Naive B cell (primary cell): ENCODE measurements at places on chromosomes 13 and 19. TPM values are rescaled to one million over a fixed set of nuclear protein-coding genes. Genes with fewer than 3 reads are reported as not detected.

CYP2F1 gene
- not detected for polyA plus RNA-seq

CABP5 gene
- 0.56 TPM for polyA plus RNA-seq

LCP1 gene
- 825 TPM for polyA plus RNA-seq

SIGLEC12 gene
- 0.28 TPM for polyA plus RNA-seq

CEACAM5 gene
- not detected for polyA plus RNA-seq

IGLON5 gene
- not detected for polyA plus RNA-seq

SLITRK5 gene
- polyA plus RNA-seq: not detected

HSPB6 gene
- not detected for polyA plus RNA-seq

DNA sequence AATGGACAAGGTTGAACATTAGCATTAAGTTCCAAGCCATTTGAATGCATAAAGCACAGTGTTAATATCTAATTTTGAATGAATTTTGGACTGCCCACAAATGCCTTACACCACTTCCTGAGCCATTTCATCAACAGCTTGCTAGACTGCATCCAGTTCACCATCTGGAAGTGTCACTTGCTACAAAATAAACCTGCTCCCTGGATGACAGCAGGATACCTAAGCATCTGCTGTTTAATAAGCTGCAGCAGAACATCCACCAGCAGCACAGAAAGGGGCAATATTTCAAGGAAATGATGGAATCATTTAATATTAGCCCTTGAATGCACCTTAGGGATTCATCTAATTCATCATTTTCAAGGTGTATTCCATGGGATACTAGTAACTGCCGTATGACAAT is 76.6 kb upstream of the PCDH9 start:
- DNase-seq: no peak

GRCh38 chr13:21966014-21966413 is 295.1 kb downstream of the FGF9 start:
- no peak for DNase-seq

DNA sequence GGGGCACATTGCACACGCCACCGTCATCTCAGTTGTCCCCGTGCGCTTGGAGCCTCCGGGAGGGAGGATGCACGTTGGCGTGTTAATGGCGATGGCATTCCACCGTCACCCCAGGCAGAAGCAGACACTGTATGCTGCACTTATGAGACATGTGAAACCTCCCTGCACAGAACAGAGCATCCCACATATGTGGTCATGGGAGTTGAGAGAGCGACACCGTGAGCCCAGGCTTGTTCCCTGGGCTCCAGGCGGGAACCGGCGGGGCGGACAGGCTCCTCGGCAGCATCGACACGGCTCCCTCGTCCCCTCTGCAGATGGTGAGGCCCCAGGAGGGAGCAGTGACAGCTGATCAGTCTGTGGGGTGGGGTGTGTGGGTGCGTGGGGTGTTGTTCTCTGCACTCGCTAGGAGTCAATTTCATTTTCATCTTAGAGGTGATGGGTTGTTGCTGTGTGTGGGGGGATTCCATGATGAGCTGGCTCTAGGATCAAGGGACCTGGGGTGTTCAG is 40.4 kb downstream of the CRTC1 start:
- DNase-seq: no peak

DNA sequence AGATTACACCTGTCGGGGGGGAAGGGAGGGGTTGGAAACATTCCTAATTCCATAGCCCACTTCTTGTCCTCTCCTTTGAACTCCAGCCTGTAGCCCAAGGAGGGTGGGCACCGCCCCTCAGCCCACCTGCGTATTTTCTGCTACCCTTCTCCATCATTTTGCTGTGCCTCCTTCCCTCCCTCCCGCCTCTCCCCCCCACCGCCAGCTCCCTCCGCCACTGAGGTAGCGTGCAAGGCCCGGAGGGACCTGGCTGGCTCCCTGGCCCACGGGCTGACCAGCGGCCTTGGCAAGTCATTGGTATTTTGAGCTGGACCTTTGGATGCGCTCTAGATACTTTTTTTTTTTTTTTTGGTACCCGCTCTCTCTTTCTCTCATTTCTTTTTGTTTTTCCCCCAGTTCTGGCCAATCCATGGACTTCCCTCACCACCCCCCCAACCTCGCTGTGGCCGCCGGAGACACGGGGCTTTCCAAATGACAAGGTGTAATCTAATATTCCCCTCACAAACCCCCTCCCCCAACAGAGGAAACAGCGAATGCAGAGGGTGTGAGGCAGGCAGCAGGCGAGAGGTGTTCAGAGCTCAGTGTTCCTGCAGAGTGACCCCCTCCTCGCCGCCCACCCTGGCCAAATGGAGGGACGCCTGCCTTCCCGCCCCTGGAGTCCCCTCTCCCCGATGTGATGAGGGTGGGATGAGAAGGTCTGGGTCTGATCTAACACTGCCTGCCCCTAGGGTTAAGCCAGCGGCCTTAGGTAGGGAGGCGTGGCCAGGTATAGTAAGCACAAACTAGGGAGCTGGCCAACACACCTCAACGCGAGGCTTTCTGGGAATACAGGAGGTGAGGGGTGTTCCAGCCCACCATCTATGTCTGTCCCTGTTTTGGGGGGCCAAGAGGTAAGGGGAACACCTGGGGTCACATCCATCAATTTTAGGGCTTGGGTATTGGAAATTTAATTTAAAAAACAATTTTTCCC is 89.2 kb downstream of the PTPRS start:
- DNase-seq: no peak

GRCh38 chr19:49422407-49423070 is 702 bp downstream of the PTH2 start:
- DNase-seq: no peak

- no peak for DNase-seq
Measured at GRCh38 chr19:42246143-42246921, 3.9 kb upstream of the GSK3A start.

- no peak for DNase-seq
Measured at GRCh38 chr19:1768248-1768647, 14.9 kb downstream of the ONECUT3 start.

- DNase-seq: no peak
Measured at GRCh38 chr19:46546194-46546896, 50.7 kb upstream of the PNMA8B start.

GRCh38 chr13:30689752-30690151 is 45.6 kb upstream of the ALOX5AP start:
- no peak for DNase-seq

- DNase-seq: no peak
Measured at GRCh38 chr13:100022798-100023197, 41.2 kb downstream of the ZIC2 start.

- DNase-seq: no peak
Measured at GRCh38 chr13:42754801-42755510, 26.4 kb upstream of the FAM216B start.
